ENCODE measurements at places on chromosomes 16 and 17. TPM values are rescaled to one million over a fixed set of nuclear protein-coding genes. Genes with fewer than 3 reads are reported as not detected.

- DNase-seq = peak; percentile 47
These were observed 6.1 kb upstream of the TBX2 start for GRCh38 chr17:61393550-61393903.

DNA sequence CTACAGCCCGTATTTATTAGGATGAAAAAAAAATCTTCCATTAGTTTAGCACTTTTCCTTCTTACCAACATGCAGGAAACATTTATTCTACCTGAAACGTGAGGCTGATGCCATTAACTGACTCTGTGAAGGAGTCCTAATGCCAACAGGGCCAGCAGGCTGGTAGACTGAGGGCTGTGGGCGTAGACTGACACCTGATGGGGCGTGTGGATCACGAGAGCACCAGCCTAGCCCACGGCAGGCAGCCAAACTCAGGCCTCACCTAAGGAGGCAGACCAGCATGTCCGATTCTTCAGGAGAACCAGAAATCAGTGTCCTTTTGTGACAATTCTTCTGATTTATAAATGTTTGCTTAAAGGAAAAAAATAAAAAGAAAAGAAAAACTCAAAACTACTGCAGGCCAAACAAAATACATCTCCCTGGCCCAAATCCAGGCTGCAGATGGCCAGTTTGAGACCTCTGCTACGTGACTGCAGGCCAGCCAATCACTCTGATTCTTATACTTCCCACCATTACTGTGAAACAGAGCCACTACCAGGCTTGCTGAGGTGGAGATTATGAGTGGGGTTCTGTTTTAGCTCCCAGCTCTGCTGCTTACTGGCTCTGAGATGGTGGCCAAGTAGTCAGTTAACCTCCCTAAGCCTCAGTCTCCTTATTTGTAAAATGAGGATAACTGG lies 66.5 kb downstream of the GNAO1 start:
- DNase-seq = no peak

- no peak for DNase-seq
These were observed 518.8 kb upstream of the SOX9 start for GRCh38 chr17:71601894-71602504.

GRCh38 chr17:39755554-39756379 lies 18.0 kb downstream of the GRB7 start:
- DNase-seq = no peak

- DNase-seq = no peak
These were observed 251.9 kb downstream of the SEC14L1 start for GRCh38 chr17:77392376-77393273.

TEDC2 gene
- total RNA-seq = 44.9 TPM

GRCh38 chr16:89040861-89041570 lies 52.6 kb upstream of the ACSF3 start:
- DNase-seq = no peak

- DNase-seq = no peak
These were observed at the start of gene LAT for GRCh38 chr16:28984619-28985135. Gene LAT, plus strand, starts transcription at chr16:28985052. Its CDS starts 366 bp downstream, at chr16:28985418.

GRCh38 chr16:80408014-80408413 lies 132.8 kb upstream of the DYNLRB2 start:
- DNase-seq = no peak

GRCh38 chr16:87108941-87109340 lies 208.3 kb downstream of the C16orf95 start:
- no peak for DNase-seq

GRCh38 chr16:30459456-30459855 lies 13.1 kb upstream of the ITGAL start:
- DNase-seq = no peak

GRCh38 chr17:40323391-40324381 lies 14.7 kb downstream of the RARA start:
- DNase-seq = peak; percentile 35

GRCh38 chr16:62077998-62078397 lies 41.8 kb upstream of the CDH8 start:
- DNase-seq = peak; percentile 23

DNA sequence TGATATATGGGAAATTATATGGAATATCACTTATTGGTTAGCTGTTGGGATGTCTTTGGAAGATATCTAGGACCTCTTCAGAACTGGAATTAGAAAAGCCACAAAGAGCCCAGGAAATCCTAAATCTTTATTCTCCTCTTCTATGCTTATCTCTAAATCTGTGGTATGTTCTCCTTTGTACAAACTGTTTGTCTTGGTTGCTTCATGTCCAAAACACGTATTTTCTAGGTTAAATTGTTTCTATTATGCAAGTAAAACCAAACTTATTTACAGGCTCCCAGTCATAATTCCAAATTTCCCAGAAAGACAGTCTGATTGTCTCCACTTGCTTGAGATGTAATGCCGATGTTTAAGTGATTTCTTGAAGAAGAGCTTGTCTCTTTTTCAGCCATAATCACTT lies 650.9 kb downstream of the CDH11 start:
- DNase-seq = no peak

DNA sequence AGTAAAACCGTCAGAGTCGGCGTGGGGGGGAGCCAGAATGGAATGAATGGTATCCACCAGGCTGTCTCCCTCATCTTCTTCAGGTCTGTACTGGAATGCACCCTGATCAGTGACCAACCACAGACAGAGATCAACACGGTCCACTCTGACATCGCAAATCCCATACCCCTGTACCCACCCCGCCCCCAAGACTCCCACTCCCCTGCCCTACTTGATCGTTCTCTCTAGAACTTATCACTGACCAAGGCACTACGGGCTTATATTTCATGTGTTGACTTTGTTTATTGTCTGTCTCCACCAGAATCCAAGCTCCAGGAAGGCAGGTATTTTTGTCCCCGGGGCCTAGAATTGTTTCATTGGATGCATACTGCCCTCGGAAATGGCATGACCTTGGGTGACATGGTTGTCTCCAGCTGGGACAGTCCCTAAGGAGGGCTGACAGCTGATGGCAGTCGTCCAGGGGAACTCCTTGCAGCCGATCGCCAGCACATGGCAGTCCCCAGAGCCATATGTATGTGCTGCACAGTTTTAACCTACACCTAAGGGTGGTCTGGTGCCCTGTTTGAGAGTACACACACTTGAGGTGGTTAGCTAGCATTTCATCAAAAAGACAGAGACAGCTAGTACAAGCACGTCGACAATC lies 526 bp upstream of the MFSD6L start:
- DNase-seq = no peak

GRCh38 chr17:38958326-38958725 lies 8.9 kb downstream of the FBXO47 start:
- DNase-seq = no peak

- no peak for DNase-seq
These were observed 56.3 kb upstream of the HS3ST4 start for GRCh38 chr16:25635454-25635853.

GRCh38 chr17:38510421-38511149 lies 82.3 kb downstream of the ARHGAP23 start:
- no peak for DNase-seq

DNA sequence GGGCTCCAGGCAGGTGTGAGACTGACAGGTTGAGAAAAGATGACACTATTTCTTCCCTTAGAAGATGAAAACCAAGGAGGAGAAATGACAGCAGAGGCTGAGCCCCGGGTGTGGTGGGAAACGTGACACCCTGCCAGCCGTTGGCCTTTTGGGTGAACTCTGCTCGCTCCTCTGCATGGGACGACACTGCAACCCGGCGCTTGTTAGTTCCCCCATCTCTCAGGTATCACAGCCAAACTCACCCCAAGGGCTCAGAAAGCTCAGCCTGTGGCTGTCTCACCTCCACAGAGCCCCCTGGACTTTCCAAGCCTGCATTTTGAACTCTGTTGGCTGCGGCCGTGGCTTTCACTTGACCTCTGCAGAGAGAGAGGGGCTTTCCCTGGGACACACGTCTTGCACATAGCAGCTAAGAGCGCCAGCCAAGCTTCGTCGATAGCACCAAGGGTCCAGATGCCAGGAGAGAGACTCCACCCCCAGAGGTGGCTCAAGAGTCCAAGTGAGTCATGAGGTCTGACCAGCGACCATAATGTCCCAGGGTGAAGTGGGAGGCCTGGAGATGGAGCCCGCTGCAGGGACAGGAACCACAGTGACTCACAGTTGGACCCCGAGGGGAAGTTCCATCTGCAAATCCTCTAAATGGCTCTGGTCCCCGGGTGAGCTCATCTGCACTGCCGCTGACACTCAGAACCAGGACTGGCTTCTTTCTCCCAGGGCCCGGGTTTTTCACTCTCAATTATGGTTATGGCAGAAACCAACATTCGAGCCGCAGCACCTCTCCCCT lies 301.9 kb downstream of the SOX9 start:
- DNase-seq = peak; percentile 99

ENPP7 gene
- not detected for total RNA-seq

DNA sequence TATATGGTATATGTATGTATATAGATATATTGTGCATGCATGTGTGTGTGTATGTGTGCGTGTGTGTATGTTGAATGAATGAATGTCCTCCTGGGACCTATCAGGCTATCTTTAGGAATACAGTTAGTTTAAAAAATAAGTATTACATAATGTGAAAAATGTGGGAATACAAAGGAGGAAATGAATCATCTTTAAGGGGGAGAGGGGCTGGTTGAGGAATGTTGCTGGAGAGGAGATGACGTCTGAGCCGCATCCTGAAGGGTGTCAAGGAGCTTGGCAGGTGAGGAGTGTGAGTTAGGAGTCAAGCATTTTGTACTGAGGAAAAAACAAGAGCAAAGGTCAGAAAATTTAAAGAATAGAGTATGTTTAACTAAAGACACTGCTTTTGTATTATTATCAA lies 62.4 kb upstream of the NLK start:
- DNase-seq = peak; percentile 82

All from PC-3 (cell line).